ENCODE measurements at places on chromosomes 6 and 20.

DNA sequence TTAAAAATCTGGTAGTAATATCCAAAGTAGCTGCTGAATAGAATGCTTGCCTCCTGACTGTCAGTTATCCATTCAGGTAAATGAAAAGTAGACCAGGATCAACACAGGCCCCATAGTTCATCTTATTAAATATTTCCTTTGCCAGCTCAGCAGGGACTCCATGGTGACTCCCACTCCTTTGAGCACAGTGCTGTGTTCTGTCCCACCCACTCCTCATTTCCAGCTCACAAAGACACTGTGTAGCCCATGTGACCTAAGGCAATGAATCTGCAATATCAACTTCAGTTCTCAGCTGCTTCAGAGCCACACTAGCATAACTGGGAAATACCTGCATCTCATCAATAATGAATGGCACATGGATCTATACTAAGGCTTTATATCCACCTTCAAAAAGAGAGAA lies 189.5 kb upstream of the MANEA start:
- no peaks in the 10 kb centered on the region for H3K36me3 ChIP-seq
- no peak overlapping the region for H3K4me3 ChIP-seq
- ATAC-seq: no peak
- no peaks in the 10 kb centered on the region for H3K27me3 ChIP-seq
- H3K27ac ChIP-seq: no peak overlapping the region

DNA sequence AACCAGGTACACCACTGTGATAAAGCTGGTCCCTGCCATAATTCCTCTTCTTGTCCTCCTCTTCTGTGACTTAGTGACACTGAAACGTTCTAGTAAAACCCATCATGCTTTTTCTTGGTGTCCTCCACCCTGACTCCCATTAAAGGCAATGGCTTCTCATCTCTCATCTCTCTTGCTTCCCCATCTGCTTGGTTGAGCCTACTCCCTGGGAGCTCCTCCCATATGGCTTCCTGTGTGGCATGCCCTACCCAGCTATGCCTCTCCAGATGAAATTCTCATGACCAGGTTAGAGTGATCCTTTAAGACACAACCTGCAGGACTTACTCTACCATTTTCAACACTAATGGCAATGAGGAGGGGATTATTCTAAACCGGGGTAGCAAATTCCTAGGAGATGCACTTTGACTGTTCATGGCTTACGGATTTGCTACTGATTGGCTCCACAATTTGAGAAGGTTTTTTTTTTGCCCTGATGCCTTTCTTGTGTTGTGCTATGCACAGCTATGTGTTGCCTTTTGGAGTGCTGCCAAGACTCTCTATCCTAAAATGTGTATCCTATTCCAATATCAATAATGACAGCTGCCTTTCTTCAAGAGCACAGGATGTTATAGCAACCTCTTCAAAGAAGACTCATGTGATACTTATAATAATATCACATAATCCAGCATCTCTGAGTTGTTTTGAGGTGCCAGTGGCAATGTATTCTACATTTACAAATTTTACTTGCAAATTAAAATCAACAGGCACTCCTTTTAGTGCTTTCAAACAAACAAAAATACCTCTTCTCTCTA lies 6.1 kb downstream of the SIRPG start:
- no peak overlapping the region for H3K4me3 ChIP-seq
- H3K27ac ChIP-seq: no peak overlapping the region
- peaks cover 7% of the 10 kb centered on the region for H3K27me3 ChIP-seq
- no peak for ATAC-seq

DNA sequence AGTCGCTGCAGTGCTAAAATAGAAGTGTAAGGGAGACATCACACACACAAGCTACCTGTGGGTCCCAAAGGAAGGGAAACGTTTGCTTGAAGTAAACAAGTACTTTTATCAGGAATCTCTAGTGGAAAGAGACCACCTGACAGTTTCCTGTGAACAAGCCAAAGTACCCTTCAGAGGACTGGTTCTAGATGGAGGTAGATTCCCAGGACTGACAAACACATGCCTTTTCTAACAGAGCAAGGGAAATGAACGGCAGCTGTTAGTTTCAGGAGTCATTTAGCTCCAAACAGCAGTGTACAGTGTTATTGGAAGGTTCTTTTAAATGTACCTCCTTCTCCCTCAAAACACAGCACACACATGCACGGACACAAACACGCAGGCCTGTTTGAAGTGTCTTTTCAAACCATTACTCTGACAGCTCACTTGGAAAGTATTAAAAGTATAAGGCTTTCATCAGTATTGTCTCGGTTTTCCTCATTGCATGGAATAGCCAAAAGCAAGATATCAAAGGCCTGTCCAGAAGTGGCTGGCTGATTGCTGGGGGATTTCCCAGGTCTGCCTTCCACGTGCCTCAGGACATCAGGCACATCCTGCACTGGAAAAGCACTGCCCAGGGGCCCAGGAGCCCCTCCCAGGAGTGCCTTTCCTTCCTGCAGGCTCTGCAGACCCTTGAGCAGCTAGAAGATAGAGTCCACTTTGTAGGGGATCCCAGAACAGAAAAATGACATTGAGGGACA lies 393.2 kb upstream of the SOX4 start:
- H3K4me3 ChIP-seq: no peak overlapping the region
- H3K36me3 ChIP-seq: peaks cover 68% of the 10 kb centered on the region
- no peaks in the 10 kb centered on the region for H3K27me3 ChIP-seq
- H3K4me1 ChIP-seq: peaks cover 40% of the 10 kb centered on the region
- H3K27ac ChIP-seq: peak overlapping the region; percentile 65
- no peak for ATAC-seq

DNA sequence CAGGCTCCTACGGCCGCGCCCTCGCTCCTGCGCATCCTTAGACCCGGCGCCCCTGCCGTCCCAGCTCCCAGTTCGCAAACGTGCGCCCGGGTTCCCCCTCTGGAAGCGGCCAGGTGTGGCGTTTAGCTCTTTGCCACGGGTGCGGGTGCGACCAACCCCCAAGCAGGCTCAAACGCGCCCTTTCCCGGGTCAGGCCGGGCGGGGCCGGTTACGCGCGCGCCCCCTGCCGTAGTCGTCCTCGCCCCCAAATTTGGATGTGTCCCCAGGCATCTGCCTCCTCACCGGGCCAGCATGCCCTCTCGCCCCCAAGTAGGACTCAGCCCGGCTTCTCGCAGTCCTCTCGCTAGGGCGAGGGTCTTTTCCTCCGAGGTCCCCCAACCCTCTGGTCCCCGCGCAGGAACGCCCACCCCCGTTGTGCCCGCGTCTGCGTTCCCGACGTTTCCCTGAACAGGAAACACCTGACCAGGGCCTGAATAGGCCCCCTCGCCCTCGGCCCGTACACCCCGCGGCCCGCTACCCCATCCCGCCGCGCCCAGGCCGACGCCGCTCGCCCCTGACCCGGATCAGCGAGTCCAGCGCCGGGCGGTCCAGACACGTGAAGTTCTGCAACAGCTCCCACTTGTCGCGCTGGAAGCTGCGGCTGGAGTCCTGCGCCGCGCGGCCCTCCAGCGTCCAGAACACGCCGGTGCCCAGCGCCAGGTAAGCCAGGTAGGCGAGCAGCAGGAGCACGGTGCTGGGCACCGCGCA lies 520 bp downstream of the KCNK17 start:
- H3K4me3 ChIP-seq: peak overlapping the region; percentile 40
- H3K27ac ChIP-seq: no peak overlapping the region
- peaks cover 8% of the 10 kb centered on the region for H3K4me1 ChIP-seq
- no peaks in the 10 kb centered on the region for H3K36me3 ChIP-seq
- ATAC-seq: no peak

- no peaks in the 10 kb centered on the region for H3K36me3 ChIP-seq
- no peaks in the 10 kb centered on the region for H3K27me3 ChIP-seq
- H3K4me1 ChIP-seq: peaks cover 7% of the 10 kb centered on the region
- no peak for ATAC-seq
- H3K27ac ChIP-seq: no peak overlapping the region
These were observed 156.6 kb upstream of the TAB2 start for GRCh38 chr6:149160943-149161342.

GRCh38 chr6:1066449-1067090 lies 245.3 kb upstream of the FOXQ1 start:
- no peak overlapping the region for H3K4me3 ChIP-seq
- peaks cover 7% of the 10 kb centered on the region for H3K27me3 ChIP-seq
- H3K4me1 ChIP-seq: no peaks in the 10 kb centered on the region
- no peak for ATAC-seq

GRCh38 chr6:21393441-21394165 lies 199.9 kb upstream of the SOX4 start:
- no peak overlapping the region for H3K27ac ChIP-seq
- H3K36me3 ChIP-seq: no peaks in the 10 kb centered on the region
- H3K4me3 ChIP-seq: no peak overlapping the region
- no peaks in the 10 kb centered on the region for H3K4me1 ChIP-seq
- no peak for ATAC-seq
- H3K27me3 ChIP-seq: no peaks in the 10 kb centered on the region

- peaks cover 19% of the 10 kb centered on the region for H3K36me3 ChIP-seq
- no peak overlapping the region for H3K27ac ChIP-seq
- ATAC-seq: peak; percentile 69
- no peaks in the 10 kb centered on the region for H3K27me3 ChIP-seq
- no peak overlapping the region for H3K4me3 ChIP-seq
These were observed 72.2 kb downstream of the CNBD2 start for GRCh38 chr20:36040571-36040970.

DNA sequence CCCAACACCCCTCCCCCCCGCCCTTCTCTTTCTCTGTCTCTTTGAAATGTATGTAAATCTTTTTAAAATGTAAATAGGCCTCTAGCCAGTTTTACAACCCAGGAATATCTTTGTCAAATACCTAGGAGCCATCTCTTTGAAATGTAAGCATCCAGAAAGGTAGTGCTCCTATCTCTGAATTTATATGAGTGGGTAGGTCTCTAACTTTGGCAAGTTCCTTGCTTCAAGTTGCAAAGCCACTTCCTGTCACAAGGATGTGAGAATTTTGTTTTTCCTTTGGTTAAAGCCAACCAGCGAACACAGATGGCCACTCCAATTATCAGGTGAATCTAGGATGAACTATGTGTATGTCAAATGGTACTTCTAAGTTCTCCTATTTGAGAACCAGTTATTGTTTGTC lies 6.2 kb upstream of the DEFB132 start:
- peaks cover 21% of the 10 kb centered on the region for H3K27me3 ChIP-seq
- H3K27ac ChIP-seq: no peak overlapping the region
- H3K4me1 ChIP-seq: no peaks in the 10 kb centered on the region
- ATAC-seq: no peak

- ATAC-seq: no peak
- H3K27ac ChIP-seq: no peak overlapping the region
- no peaks in the 10 kb centered on the region for H3K27me3 ChIP-seq
- H3K36me3 ChIP-seq: no peaks in the 10 kb centered on the region
- no peak overlapping the region for H3K4me3 ChIP-seq
- H3K4me1 ChIP-seq: no peaks in the 10 kb centered on the region
These were observed 10.0 kb downstream of the SGK1 start for GRCh38 chr6:134307870-134308269.

GRCh38 chr6:11851387-11851786 lies 72.8 kb upstream of the ADTRP start:
- H3K4me1 ChIP-seq: peaks cover 20% of the 10 kb centered on the region
- H3K27ac ChIP-seq: peak overlapping the region; percentile 54
- H3K4me3 ChIP-seq: no peak overlapping the region
- H3K36me3 ChIP-seq: no peaks in the 10 kb centered on the region

- no peaks in the 10 kb centered on the region for H3K36me3 ChIP-seq
- no peak overlapping the region for H3K27ac ChIP-seq
- no peak overlapping the region for H3K4me3 ChIP-seq
- peaks cover 10% of the 10 kb centered on the region for H3K27me3 ChIP-seq
These were observed 23.0 kb upstream of the IL17A start for GRCh38 chr6:52162940-52163908.

DNA sequence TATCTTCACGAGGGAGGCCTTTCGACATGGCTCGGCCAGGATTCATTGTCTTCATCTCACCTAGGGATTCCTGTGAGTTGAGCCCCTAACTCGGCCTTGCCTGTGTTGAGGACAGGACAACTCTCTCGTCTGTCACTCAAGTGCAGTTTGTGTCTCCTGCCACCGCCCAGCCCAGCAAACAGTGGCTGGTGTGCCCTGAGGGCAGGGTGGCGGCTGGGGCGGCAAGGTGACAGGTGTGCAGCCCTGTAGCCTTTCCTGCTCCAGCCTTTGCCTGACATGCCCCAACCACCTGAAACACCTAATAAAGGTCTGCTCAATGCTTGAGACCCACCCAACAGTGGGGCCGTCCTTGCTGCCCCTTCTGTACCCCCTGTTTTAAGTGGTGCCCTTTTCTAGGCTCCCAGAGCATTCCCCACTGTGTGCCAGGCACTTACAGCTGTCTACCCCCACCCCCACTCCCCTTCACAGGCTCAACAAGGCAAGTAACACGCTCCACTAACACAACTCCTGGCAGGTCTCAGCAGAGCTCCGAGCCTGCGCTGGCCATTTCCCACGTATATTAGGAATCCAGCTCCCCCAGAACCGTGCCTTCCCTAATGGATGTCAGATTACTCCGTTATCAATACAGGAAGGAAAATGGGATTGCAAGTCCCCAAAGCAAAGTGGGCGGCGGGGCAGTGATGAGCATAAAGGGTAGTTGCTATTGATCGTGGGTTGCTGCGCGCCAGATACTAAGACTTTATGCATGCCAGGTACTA lies 17.7 kb downstream of the GFRA4 start:
- H3K4me3 ChIP-seq: no peak overlapping the region
- no peaks in the 10 kb centered on the region for H3K27me3 ChIP-seq
- peaks cover 81% of the 10 kb centered on the region for H3K36me3 ChIP-seq
- ATAC-seq: no peak

DNA sequence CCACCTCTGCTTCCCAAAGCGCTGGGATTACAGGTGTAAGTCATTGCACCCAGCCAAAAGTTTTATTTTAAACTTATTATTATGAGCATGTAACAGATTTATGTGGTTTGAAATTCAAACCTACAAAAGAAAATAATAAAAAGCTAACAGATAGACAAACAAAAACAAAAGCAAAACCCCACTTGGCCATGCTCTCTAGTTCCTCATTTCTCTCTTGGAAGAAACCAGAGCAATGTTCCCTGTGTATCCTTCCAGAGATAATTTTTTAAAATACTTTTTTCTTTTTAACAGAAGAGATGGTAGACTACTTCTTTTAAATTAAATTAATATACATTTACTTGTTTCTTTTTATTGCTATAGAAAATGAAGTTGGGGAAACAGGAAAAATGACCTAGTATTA lies 28.0 kb upstream of the SLC17A3 start:
- H3K27ac ChIP-seq: no peak overlapping the region
- no peaks in the 10 kb centered on the region for H3K36me3 ChIP-seq
- H3K27me3 ChIP-seq: peaks cover 9% of the 10 kb centered on the region
- no peaks in the 10 kb centered on the region for H3K4me1 ChIP-seq
- no peak overlapping the region for H3K4me3 ChIP-seq

GRCh38 chr20:13034115-13034514 lies 25.3 kb downstream of the SPTLC3 start:
- no peak overlapping the region for H3K27ac ChIP-seq
- no peaks in the 10 kb centered on the region for H3K36me3 ChIP-seq
- no peak for ATAC-seq
- H3K4me1 ChIP-seq: no peaks in the 10 kb centered on the region
- no peak overlapping the region for H3K4me3 ChIP-seq
- no peaks in the 10 kb centered on the region for H3K27me3 ChIP-seq

DNA sequence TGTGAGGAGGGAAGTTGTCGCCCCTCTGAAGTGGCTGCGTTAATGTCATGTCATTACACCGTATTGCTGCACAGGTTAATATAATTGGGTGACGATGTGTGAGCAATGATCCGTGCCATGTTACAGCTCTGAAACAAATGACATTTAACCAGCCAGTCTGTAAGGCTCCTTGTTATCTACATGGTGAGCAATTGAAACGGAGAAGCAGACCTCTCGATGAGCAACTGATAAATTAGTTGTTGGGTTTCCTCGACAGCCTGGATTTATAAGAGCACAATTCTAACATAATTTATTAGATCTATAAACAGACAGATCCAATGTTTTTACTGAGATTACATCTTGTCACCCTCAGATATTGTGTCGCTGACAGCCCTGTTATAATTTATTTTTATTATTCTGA lies 49.9 kb upstream of the MAFB start:
- no peak overlapping the region for H3K4me3 ChIP-seq
- no peak overlapping the region for H3K27ac ChIP-seq
- ATAC-seq: no peak
- H3K36me3 ChIP-seq: no peaks in the 10 kb centered on the region

All from stimulated activated memory B cell treated with anti-CD40 and anti-IgM and Interleukin-4, amounts not matched to agents 10 μg/mL and 1 μg/mL and 100 μg/mL, for 72 hours (primary cell).